ENCODE measurements at places on chromosomes 12 and 14.

GRCh38 chr14:90428676-90429075 is 31.8 kb downstream of the CALM1 start:
- DNase-seq = no peak

- DNase-seq = peak; percentile 59
Measured at GRCh38 chr12:54357506-54358190, 6.6 kb downstream of the GPR84 start.

DNA sequence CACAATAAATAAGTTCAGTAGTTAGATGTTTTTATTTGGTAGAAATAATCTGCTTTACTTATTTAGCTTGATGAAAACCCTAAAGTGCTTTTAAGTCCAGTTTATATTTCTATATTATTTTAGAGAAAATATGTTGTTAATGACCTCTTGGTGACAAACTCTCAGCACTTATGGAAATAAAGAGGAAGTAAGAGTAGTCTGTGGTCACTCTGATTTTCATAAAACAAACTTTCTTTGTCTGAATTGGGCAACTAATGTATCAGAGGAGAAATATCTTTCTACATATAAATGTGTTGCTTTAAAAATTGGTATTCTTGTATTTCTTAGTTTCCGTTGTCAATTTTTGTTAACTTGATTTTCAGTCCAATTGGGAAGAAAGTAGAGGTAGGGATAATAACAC is 878.9 kb upstream of the SEL1L start:
- no peak for DNase-seq

DNA sequence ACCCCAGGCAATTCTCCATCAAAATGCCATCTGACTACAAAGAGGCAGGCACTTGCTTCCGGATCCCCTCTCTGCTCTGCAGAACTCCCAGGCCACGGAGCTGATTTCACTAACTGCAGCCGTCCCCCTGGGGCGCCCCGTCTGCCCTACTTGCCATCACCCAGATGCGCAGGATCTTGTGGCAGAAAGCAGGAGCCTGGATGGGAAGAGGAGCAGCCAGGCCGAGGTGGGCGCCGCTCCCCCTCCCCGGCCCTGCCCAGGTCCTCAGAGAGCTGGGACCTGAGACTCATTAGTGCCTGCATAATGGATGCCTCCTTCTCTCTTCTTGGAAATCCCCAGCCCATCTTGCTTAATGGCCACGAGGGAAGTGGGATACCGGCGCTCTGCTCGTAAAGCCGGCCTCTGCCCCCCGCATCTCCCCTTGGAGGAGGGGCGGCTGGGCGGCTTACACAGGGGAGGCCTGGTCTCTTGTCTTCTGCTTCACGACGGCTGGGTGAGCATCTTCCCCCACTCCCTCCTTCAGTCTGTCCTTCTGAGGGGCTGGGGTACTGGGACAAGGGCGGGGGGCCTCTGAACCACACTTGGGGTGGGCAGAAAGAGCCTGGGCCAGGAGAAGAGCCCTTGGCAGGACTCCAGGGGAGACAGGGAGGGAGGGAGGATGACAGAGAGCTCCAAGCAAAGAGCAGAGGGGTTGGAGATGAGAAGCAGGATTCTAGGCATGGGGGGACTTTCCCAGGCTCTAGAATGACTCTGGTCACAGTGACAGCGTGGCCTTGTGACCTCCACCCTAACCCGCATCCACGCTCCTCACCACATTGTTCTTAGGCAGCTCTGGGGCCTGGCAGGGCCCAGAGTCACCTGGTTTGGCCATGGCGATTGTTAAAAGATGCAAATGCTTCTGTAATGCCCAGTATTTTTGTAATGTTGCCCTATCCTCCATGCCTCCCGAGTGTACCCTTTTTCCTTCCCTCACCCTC is 19.4 kb upstream of the EML1 start:
- DNase-seq = no peak

GRCh38 chr14:34174973-34175372 is 224.1 kb upstream of the EGLN3 start:
- no peak for DNase-seq

- DNase-seq = no peak
Measured at GRCh38 chr12:102120564-102120873, 536 bp downstream of the PARPBP start.

DNA sequence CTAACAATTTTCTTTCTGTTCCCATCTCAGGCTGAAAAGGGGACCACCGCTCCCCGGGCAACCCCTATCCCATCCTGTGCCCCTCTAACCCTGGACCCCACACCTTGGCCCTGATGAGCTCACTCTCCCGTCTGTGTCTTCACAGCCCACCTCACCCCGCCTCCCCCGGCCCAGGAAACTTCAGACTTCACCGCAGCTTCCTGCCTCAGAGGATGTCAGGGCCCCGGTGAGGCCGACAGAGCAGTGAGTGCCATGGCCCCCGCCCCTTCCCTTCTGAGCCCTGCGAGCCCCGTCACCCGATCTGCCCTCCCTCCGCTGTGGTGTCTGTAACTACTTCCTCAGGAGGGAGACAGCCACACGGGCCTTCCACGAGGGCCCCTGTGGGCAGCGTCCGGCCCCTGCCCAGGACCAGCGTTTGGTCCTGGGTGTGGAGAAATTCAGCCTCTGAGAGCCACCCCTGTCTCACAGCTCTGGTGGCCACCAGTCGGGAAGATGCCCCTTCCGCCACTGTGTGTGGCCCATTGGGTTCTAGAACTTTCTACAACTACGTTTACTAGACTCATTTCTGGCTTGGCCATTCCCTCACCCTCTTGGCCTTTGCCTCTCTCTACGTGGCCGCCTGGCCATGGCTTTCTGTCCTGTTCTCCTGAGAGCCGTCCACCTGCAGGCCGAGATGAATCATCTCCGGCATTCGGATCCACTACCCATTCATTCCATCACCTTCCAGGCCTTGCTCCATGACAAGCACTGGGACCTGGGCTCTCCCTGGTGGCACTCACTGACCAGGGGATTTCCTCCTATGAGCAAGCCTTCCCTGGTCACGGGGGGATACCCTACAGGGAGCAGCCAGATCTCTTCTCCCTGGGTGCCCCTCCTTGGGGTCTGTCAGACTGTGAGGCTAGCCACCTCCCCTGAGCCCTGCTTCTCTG is 3.4 kb downstream of the RHOF start:
- DNase-seq = no peak

DNA sequence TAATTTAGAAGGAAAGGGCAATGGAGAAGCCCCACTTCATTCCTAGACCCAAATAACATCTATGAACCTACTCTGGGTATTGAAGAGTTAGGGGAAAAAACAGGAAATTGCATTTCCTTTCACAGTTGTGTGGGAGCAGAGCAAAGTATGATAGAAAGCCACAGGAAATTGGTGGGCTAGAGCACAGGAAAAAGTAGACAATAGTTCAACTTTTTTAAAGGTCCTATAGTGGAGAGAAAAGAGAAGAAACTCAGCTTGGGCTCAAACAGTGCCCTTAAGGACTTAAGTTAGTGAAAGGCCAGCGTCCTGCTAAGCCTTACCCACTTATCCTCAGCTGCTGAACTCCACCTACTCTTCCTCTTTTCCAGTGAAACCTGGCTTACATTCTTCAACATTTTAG is 258.1 kb downstream of the DPY19L2 start:
- no peak for DNase-seq

GRCh38 chr12:127455347-127456265 is 811.4 kb upstream of the TMEM132C start:
- no peak for DNase-seq

GRCh38 chr12:4141348-4142270 is 132.0 kb upstream of the CCND2 start:
- DNase-seq = no peak

Measured in fibroblast of skin of abdomen (primary cell).